ENCODE measurements at places on chromosomes 3 and 15. TPM values are rescaled to one million over a fixed set of nuclear protein-coding genes. Genes with fewer than 3 reads are reported as not detected.

DNA sequence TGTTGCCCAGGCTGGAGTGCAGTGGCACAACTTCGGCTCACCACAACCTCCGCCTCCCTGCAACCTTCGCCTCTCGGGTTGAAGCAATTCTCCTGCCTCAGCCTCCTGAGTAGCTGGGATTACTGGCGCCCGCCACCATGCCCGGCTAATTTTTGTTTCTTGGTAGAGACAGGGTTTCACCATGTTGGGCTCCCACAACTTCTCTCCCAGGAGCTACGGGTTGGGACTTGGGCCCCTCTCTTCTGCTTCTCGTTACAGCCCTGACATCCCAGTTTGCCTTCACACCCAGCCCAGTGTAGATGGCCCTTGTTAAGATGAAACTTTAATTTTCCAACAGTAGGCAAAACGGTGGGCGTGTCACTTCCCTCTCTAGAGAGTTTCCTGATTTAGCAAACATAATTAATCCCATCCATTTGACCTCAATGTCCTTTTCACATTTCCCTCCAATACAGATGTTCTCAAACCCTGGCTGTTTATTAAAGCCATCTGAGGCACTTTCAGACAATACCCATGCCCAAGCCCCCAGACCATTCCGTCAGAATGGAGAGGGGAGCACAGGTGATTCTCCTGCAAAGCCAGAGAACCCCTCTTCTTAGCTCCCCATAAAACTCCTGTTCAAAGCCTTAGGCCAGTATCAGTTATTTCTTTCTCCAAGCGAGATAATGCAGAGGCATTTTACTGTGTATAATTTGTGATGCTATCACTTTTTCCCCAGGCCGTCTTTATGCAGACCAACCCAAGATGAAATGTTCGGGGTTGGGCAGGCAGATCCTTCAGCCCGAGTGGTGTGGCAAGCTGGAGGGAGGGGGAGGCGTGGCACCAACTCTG lies 245.7 kb downstream of the XXYLT1 start:
- no peak overlapping the region for H3K27ac ChIP-seq
- no peaks in the 10 kb centered on the region for H3K36me3 ChIP-seq
- no peak for DNase-seq
- H3K4me1 ChIP-seq = no peaks in the 10 kb centered on the region

GRCh38 chr3:18675197-18675596 lies 250.1 kb upstream of the SATB1 start:
- no peak for DNase-seq
- no peaks in the 10 kb centered on the region for H3K4me1 ChIP-seq
- no peaks in the 10 kb centered on the region for H3K36me3 ChIP-seq
- H3K27ac ChIP-seq = no peak overlapping the region

GRCh38 chr3:139586420-139587017 lies 47.0 kb upstream of the RBP1 start:
- no peak overlapping the region for H3K4me3 ChIP-seq
- no peak for DNase-seq
- H3K4me1 ChIP-seq = no peaks in the 10 kb centered on the region

DNA sequence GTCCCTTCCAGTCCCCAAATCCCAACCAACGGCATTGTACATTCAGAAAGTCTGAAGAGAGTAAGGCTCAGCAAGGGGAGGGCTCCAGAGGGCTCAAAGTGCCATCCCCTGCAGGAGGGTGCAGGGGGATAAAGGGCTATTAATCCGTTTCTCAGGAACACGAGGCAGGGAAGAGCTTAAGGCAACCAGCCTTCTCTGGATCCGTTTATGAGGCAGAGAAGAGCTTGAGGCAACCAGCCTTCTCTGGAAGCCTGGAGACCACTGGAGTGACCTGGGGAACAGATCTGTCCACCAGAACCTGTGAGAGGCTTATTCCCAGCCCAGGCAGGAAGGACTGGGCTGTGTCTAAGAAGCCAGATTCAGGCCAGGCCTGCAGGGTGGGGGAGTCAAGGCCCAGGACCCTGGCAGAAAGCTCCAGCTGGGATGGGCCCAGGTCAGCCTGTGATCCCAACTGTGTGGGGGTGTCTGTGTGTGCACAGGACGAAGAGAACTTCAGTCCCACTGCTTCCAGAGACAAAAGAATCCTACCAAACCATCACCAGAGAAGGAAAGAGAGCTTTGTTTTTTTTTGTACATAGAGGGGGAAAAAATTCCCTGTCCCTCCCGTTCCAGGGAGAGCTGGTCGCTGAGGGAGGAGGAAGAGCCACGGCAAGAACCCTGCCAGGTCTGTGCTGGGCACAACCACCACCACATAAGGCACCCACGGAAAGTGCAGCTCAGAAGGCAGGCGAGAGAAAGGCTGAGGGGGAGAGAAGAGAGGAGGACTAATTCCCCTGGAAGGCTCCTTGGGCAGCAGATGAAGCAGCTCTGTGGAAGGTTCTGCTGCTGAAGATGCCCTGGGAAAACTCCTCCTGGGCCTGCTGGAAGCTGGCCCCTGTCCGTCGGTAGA lies 1.6 kb upstream of the ULK3 start:
- no peaks in the 10 kb centered on the region for H3K27me3 ChIP-seq
- H3K4me3 ChIP-seq = no peak overlapping the region
- H3K36me3 ChIP-seq = peaks cover 18% of the 10 kb centered on the region
- no peak for DNase-seq

- H3K4me1 ChIP-seq = no peaks in the 10 kb centered on the region
- no peak for DNase-seq
- no peak overlapping the region for H3K4me3 ChIP-seq
- no peaks in the 10 kb centered on the region for H3K27me3 ChIP-seq
These were observed 178.5 kb downstream of the APBA2 start for GRCh38 chr15:29064290-29064689.

- H3K36me3 ChIP-seq = no peaks in the 10 kb centered on the region
- no peaks in the 10 kb centered on the region for H3K4me1 ChIP-seq
- no peak for DNase-seq
These were observed 245.9 kb upstream of the IGF1R start for GRCh38 chr15:98402486-98402885.

- no peaks in the 10 kb centered on the region for H3K36me3 ChIP-seq
- no peak for DNase-seq
- H3K4me3 ChIP-seq = no peak overlapping the region
- H3K4me1 ChIP-seq = no peaks in the 10 kb centered on the region
- H3K27me3 ChIP-seq = no peaks in the 10 kb centered on the region
- no peak overlapping the region for H3K27ac ChIP-seq
These were observed 184.5 kb downstream of the EFHB start for GRCh38 chr3:19749448-19750017.

MYL3 gene
- not detected for total RNA-seq

IGF1R gene
- 16.3 TPM for total RNA-seq

All from HCT116 (cell line).